HuH-7.5 (cell line): ENCODE measurements at places on chromosomes 12 and 14.
A peak's percentile ranks its signal among the peaks of the same experiment; 100 is the strongest.

- DNase-seq: no peak
These were observed 23.0 kb downstream of the SCYL2 start for GRCh38 chr12:100290016-100290415.

DNA sequence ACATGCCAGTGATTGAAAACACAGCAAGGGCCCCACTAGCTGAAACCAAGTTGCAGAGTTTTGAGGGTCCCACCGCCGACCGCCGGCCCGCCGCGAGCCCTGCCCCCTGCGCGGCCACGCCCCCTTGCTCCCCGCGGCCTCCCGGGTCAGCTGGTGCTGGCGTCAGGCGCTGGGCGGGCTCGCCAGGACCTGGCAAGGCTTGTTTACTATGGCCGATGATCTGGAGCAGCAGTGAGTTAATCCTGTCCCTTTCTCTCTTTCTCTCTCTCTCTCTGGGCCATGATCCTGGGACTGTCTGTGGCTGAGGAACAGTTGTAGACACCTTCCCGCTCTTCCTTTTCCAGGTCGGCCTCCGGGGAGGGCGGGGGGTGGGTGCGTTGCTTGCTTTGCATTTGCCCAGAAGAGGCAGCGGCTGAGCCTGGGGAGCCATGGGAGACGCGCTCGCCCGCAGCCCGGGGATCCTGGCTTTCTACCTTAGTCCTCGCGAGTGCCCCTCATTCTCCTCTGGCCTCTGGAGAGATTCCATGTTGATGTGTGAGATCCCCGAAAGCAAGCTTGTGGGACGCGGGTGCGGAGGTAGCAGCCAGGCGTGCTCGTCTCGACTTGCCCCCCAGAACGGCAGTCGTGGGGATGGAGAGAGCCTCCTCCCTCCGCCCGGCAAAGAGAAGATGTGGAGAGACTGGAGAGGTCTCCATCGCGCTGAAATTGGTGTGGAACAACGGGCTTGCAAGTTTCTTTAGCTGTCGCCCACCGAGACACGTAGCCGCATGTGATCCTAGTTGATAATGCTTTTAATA lies at the start of gene ABHD4:
Gene ABHD4 (plus strand): TSS at position 202 of the 797 bp plus-strand sequence. CDS start 7 bp downstream, at position 209.
- DNase-seq: peak; percentile 66

- no peak for DNase-seq
These were observed 338.1 kb downstream of the SOX5 start for GRCh38 chr12:23611320-23611719.

DNA sequence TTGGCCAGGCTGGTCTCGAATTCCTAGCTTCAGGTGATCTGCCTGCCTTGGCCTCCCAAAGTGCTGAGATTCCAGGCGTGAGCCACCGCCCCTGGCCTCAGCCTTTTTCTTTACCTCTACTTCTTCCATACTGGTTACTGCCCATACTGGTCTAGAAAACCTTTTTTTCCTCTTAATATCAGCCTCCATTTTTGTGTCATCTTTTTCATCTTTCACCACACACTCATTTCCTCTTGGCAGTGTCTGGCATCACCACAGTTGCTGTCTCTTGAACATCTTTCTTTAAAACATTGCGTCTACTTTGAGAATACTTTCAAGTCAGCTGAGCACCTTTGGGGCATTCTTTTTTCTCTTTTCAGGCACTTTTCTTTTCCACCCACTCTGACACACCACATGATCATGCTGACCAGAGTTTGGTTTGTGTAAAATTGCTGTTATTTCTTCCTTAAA lies 32.7 kb downstream of the DDX47 start:
- no peak for DNase-seq

DNA sequence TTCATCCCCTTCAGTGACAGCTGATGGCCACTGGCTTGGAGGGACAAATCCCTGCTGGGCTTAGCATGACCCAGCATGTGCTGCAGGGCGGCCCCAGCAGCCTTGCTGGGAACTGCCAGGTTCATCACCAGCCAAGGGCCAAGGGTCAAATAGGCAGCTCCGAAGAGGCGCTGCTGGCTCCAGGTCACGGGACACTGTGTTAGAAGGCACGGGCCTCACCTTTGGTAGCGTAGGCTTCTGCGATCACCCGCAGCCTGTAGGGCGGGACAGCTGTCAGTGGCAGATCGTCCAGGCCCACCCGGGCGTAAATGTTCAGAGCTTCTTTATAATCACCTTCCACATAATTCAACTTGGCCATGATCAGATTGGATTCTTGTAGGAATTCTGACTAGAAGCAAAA lies 35.7 kb downstream of the TTC7B start:
- no peak for DNase-seq

- peak; percentile 86 for DNase-seq
These were observed 848 bp downstream of the CTDSP2 start for GRCh38 chr12:57845478-57846284.

DNA sequence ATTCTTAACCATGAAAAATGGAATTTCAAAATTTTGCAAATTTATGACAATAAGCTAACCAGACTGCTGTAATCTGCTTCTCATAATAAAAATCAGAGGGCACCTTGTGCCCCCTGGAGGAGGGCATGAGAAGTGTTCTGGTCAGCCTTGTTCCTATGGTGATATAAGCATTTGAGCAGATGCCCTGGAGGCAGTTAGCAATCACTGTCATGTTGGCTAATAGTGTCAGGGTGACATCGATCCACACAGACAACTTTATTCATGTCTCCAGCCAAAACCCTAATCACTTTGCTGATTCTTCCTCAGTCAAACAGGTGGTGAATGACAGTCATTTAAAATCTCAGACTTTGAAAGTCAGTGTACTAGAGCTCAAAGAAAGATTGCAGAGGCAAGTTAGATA lies 943.0 kb downstream of the GALC start:
- DNase-seq: no peak

DNA sequence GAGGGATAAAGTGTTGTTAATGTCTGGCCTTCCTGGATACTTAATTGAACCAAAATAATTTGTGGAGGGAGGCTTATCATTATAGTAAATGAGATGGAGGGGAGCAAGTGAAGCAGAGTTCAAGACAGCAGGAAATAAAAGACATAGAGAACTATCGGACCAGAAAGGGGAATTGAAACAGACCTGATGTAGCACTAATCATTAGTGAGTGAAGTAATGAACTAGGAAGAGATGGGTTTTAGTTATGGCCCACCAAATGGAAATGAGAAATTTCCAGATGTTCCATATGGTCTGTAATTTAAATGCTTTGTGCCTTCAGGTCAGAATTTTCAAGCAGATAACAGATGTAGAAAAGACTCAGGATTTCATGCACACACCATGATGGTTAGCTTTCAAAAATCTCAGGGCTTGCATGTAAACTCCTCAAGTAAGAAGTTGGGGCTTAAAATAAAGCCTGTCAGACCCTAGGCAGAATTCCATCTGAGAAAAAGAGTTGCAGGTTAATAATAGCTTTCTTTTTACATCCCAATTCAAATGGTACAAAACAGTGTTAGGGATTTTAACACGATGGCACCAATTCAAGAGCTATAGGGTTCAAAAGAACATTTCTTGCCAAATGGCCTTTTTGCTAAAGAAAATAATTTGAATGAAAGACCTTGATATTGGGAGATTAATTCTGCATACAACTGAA lies 355.8 kb downstream of the FSCB start:
- DNase-seq: no peak

- no peak for DNase-seq
These were observed 356.0 kb upstream of the CLEC14A start for GRCh38 chr14:38611928-38612327.
